Memory B cell (primary cell): ENCODE measurements at places on chromosomes 7 and 10.
A peak's percentile ranks its signal among the peaks of the same experiment; 100 is the strongest.

DNA sequence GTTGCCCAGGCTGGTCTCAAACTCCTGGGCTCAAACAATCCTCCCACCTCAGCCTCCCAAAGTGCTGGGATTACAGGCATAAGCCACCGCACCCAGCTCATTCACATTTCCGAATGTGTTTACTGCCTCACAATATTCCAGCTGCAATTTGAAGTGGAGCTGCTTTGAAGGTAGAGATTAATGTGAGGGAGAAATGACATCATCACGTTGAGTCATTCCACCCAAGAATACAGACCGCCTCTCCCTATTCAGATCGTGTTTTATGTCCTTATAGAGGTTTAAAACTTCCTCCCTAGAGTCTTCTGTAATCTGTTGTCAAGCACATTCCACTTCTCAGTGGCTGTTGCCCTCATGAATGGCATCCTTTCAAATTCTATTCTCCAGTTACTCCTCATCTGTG, 100.4 kb upstream of the PDGFA start:
- no peak for DNase-seq

DNA sequence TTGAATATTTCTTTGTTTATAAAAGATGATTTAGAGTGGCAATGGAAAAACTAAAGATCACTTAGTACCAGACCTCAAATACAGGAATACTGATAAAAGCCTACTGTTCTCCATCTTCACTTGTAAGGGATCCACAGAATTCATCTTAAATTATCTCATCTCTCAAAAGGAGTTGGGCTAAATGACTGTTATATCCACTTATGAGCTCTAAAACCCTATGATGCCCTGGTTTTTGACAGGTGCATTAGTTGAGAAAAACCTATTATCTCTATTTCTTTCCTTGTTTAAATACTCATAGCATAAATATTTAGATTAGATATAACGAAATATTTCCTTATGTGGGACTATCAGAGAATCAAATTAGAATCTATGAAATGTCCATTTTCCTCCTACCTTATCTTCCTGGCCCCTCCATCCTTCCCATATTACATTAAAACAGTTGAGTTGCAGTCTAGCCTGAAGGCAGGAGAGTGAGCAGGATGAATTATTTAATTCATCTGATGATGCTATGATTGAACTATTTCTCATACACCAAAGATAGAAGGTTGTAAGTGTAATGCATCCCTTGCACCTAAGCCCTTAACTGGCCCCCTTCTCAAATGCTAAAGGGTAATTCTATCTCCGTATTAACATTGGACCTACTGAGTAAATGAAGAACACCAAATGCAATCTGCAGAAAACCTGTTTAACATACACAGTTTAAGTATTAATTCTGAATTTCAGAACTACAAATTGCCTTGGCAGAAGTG, 29.7 kb downstream of the PPP3CB start:
- no peak for DNase-seq

GRCh38 chr7:46022397-46022796, 101.3 kb upstream of the IGFBP3 start:
- DNase-seq: no peak

DNA sequence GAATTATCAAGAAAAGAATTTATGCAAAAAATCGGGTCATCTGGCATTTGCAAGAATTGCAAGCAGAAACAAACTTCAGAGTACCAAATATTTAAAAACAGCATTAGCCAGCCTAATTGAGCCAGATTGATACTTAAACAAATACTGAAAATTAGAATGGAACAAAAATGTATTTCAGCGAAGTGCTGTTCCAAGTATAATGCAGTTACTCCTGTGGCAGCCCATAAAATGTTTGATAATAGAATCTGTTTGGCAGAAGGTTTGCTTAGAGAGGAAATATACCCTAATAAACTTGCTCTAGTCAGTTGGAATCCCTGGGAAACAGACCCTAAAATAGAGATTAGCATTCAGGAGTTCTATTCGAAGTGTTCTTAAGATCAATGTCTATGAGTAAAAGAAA, 835.1 kb upstream of the MBL2 start:
- no peak for DNase-seq

GRCh38 chr7:158811461-158811860, 17.8 kb downstream of the ESYT2 start:
- no peak for DNase-seq

DNA sequence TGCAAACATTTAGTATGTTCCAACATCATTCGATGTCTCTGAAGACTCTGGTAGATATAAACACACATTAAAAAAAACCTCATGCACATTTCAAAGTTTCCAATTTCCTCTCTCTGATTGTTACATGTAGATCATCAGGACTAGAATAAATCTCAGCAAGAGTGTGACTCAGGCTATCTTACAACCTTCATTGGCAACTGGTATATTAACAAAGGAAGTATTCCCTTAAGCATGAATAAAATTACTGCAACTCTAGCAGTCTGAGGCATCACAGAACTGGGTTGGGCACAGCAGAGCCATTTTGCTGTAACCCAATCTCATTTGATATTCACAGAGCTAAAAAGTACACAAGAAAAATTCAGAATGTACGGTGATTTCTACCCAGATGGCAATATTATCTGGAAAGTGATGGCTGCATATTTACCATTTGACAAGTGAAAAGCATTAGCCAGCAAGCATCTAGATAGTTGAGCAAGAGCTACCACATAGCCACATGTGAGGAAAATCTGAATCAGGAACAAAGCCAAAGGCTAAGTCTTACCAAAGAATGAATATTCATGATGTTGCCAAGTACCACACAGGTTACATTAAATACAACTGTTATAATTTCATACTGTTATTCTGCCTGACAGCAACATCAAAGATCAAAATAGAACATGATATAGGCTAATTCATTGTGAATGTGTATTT, 232.2 kb downstream of the CRPPA start:
- DNase-seq: no peak

GRCh38 chr7:97018791-97019531, 5.7 kb downstream of the DLX5 start:
- no peak for DNase-seq

DNA sequence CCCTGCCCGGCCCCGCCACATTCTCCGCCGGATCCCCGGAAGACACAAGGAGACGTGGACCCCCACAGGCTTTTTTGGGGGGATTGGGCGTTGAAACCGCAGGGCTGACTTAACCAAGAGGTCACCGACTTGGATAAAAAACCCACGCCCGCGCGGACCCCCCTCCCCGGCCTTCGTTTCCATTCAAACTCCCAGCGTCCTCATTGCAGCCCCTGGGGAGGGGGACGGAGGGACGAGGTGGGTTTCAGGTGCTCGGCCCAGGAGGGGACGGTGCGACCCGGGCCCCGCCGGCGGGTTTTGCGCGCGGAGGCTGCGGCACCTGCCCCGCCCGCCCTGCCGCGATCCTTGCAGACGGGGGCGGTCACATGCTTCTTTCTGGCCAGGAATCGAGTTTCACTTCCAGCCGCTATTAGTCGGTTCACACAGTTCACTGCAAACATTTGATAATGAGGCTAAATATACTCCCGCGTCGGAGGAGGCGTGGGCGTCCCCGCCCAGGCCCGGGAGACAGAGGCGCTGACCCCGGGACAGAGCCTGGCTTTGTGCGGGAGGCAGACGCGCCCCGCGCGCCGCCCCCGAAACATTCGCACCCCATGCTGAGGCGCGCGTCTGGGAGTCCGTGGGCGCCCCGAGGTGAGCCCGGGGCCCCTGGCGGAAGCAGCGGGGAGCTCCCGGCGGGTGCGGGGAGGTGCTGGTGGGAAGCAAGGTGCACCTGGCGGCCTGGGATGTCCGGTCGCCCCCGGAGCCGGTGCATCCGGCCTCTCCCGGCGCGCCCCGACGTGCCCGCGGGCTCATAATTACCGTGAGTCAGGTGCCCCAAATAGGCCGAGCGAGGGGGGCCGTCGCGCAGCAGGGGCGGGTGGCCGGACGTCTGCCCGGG, 2.7 kb upstream of the PDGFA start:
- peak; percentile 50 for DNase-seq

GRCh38 chr7:116436305-116436826, 63.2 kb upstream of the CAV2 start:
- no peak for DNase-seq

DNA sequence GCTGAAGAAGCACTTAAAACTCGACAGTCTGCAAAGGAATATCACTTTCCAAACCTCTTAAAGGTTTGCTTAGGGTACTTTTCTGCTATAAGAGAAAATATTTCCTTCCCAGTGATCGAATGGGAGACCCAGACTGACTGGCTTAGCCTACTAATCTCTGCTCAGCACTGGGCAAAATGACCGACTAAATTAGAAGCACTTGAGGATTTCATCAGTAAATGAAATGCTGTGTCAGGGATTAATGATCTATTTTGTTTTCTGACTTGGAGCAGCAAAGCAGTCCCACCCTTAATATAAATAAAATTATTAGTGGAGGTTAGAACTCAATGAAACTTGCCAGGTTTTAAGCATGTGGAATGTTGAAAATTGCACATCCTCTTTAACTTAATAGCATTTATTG, 411.6 kb downstream of the NEBL start:
- DNase-seq: no peak

DNA sequence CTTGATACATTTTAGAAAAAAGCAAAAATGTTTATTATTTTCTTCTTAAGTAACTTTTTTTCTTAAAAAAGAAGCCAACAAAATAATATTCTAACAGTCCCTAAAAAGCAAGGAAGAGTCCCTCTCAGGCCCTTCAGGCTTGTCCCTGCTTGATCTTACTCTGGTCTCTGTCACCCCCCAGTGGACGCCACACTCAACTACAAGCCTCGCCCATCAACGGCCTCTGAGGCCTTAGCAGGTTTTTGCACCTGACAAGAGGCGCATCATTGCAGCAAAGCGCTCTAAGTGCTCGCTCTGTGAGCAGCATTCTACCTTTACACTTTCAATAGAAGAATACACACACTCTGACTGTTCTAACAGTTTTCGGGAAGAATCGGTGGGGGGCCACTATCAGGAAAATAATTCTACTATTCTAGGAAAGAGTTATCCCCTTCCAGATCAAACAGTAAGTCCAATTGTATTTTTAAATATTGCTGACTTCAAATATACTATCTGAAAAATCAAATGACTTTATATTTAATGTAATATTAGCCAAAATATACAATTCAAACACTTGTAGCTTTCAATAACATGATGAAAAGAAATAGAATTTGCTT, 139.2 kb downstream of the USP6NL start:
- peak; percentile 70 for DNase-seq

DNA sequence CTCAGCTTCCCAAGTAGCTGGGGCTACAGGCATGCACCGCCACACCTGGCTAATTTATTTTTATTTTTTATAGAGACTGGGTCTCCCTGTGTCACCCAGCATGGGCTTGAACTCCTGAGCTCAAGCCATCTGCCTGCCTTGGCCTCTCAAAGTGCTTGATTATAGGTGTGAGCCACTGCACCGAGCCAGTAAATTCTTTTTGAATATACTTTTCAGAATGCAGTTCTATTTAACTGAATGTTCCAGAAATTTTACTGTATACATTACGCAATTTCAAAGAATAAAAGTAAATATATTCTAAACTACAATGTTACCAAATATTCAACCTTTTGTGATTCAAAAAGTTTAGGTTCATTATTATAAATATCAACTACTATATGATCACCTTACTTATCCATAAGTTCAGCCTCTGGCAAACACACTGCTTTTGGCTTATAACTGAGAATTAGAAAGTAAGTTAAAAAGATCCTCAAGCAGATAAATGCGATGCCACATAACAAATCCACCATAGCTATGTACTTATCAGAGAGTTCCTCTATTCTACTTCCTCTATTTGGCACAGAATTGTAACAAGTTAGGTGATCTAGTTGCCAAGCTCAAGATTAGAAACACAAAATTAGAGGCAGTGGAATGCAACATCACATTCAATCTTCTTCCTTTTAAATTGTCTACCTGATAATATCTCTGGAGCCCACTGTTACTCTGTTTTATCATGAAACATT, 118.2 kb downstream of the ANK3 start:
- DNase-seq: peak; percentile 27

- DNase-seq: no peak
Measured at GRCh38 chr7:107697321-107698049, 36.9 kb downstream of the SLC26A4 start.

GRCh38 chr7:151314401-151314800, 27.2 kb upstream of the NUB1 start:
- no peak for DNase-seq

DNA sequence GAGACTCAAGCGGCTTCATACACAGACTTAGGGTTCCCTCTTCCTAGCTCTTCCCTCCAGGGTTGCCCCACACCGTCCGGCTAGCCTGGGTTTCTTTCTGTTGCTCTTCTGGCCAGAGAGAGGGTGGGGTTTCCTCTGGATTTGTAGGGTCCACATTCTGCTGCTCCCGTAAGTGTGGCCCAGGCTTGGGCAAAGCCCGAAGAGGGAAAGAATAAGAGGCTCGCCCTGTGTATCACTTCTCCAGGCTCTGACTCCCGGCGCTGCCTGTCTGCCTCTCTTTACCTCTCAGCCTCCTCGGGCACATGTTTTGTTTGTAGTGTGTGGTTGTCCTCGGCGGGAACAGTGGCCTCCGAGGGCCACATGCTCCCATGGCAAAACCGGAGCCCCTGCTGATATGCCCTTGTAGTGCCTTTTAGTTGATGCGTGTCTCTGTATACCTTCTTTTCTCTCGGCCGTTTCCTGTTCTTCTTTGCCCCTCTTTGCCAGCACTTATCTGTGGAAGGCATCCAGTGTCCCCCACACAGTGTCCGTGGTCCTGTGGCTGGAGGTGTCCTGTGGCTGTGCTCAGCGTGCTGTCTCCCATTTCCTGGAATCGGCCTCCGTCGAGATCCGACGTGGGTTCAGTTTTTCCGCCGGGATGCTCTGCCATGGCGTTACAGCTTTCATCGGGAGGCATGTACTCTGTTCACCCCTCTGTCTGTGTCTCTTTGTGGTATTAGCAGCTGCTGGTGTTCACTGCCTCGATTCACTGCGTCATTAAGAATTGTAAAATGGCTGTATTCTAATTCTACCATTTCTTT, 102.9 kb downstream of the INPP5A start:
- no peak for DNase-seq

- no peak for DNase-seq
Measured at GRCh38 chr10:10092581-10092980, 925.1 kb upstream of the CELF2 start.

GRCh38 chr10:46999217-46999616, 88.0 kb downstream of the PTPN20 start:
- DNase-seq: no peak

DNA sequence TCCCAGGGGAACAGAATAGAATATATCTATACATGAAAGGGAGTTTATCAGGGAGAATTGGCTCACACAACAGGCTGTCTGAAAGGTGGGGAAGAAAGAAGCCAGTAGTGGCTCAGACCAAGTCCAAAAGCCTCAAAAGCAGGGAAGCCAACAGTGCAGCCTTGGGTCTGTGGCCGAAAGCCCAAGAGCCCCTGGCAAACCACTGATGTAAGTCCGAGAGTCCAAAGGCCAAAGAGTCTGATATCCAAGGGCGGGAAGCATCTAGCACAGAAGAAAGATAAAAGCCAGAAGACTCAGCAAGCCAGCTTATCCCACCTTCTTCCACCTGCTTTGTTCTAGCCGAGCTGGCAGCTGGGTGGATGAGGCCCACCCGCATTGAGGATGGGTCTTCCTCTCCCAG, 172.5 kb downstream of the CCDC71L start:
- no peak for DNase-seq

GRCh38 chr7:50210706-50211115, 93.8 kb upstream of the IKZF1 start:
- DNase-seq: no peak
